ENCODE measurements at places on chromosomes 3 and 15.
A peak's percentile ranks its signal among the peaks of the same experiment; 100 is the strongest.

DNA sequence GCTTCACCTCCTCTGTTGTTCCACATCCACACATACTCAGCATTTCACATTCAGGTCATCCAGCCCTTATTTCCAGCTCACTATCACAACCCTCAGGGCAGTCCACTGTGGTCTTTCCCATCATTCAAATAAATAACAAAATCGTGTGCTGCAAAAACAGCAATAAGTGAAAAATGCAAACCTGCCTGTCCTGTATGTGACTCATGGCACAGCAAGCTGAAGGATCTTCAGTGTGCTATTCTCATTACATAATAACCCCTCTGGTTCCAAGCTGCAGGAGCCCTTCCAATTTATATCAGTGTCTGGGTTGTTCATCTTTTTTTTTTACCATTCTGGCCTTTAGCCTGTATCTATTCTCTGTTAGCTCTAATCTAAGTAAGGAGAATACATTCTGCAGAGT lies 185.3 kb upstream of the UBE2E2 start:
- DNase-seq = no peak

- DNase-seq = no peak
Observed at GRCh38 chr15:63349156-63349555, 32.5 kb downstream of the CA12 start.

GRCh38 chr3:138747225-138747624 lies 87.5 kb downstream of the PIK3CB start:
- DNase-seq = no peak

- no peak for DNase-seq
Observed at GRCh38 chr15:57947781-57948180, 117.7 kb downstream of the ALDH1A2 start.

DNA sequence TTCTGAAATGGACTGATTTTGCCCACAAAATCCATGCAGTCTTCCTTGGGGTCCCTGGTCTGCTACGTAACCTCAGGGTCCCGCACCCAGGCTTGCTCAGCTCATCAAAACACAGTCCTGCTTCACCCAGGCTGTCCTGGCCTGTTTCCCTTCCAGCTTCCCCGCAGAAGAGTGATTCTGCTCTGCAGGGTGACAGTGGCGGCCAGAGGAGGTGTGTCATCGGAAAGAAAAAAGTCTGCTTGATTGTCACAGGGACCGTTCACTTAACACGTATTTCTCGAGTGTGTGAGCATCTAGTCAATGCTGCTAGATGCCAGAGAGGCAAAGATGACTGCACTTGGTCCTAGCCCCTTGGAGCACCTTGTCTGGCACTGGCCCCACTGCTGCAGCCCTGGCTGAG lies 50.1 kb upstream of the ABHD2 start:
- no peak for DNase-seq

GRCh38 chr3:184791171-184791570 lies 20.8 kb upstream of the VPS8 start:
- no peak for DNase-seq

DNA sequence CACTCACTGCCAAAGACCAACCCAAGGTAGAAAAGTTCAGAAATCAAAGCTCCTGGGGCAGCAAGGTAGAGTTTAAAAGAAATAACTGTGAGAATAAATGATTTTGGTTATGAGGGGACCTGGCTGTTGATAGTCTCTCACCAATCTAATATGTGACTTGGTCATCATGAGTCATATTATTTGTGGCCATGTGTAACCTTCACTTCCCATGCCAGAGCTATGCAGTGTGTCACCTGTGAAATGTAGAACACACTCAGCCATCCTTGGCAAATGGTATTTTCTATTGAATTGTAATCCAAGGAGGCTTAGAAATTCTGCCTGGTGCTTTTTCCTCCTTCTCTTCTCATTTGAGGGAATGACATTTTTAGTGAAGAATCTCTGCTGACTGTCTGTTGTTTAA lies 184.2 kb upstream of the STAC start:
- no peak for DNase-seq

DNA sequence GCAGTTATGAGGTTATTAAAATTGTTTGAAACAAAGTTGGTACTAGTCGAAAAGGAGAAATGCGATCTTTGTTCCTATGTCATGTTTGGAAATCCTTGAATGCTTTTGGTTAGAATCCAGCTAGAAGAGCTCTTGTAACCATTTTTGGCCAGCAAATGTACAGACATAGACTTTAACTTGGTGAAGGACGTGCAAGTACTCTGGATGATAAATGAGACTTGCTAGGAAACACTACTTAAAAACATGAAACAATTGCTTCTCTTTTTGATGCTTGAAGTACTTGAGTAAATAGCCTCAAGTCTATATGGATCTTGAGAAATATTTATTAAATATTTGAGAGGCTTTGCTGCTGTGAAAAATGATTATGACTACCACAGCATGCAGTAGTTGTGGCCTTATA lies 95.8 kb downstream of the CADM2 start:
- DNase-seq = no peak

- DNase-seq = no peak
Observed at GRCh38 chr3:178686826-178687225, 150.6 kb downstream of the KCNMB2 start.

GRCh38 chr3:178504128-178504527 lies 32.1 kb upstream of the KCNMB2 start:
- DNase-seq = no peak

DNA sequence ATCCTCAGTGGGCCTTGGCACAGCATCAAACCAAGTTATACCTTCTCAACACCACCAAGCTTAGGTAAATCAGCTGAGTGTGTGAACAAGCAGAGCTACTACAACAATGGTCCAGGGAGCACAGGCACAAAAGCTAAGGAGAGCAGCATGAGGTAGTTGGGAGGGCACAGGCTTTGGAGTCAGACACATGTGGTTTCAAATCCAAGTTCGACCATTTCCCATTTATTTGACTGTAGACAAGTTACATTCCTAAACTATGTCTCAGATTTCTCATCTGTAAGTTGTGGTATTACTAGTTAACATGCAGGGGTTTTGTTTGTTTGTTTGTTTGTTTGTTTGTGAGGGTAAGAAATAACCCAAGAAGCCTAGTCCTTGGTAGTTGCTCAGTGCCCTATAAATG lies 46.9 kb downstream of the MLH1 start:
- no peak for DNase-seq

- peak; percentile 77 for DNase-seq
Observed at GRCh38 chr3:45105855-45106671, 40.1 kb downstream of the CDCP1 start.

DNA sequence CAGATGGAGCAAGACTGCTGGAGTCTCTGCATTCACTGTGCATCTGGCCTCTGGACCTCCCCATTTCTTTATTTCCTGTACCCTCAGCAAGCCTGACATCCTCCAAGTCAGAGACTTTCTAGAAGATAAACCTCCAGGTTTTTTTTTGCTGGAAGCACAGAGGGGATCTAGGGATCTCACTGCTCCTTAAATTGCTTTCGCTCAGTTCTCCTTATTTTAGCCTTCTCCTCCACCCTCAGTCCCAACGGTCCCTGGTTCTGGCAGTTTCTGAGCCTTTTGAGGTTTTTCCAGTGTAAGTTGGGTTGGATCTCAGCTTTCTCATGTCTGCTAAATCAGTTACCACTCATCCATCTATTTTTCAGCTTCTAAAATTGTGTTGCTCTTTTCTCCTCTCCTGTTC lies 22.7 kb upstream of the CHD2 start:
- no peak for DNase-seq

GRCh38 chr3:139120086-139121056 lies 75.7 kb upstream of the PRR23C start:
- DNase-seq = no peak

GRCh38 chr3:108590460-108590859 lies 938 bp downstream of the DZIP3 start:
- no peak for DNase-seq

GRCh38 chr3:192373032-192373431 lies 354.3 kb downstream of the FGF12 start:
- DNase-seq = no peak

DNA sequence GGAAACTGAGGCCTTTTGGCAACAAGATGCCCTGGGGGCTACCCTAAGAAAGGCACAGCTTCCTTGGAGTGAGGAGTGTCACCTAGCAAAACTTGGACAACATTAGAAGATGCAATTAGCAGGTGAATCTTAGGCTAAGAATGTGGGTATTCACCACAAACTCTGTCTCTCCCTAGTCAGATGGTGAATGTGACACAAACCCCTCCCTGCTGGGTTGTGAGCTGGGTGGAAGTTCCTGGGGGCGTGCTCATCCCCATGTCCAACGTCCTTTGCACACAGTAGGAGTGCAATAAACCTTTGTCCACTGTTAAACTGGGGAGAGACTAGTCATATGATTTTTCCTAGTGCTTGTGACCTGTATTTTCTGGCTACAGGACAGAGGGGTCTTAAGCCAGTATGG lies 67.1 kb upstream of the SH3GL3 start:
- DNase-seq = no peak

DNA sequence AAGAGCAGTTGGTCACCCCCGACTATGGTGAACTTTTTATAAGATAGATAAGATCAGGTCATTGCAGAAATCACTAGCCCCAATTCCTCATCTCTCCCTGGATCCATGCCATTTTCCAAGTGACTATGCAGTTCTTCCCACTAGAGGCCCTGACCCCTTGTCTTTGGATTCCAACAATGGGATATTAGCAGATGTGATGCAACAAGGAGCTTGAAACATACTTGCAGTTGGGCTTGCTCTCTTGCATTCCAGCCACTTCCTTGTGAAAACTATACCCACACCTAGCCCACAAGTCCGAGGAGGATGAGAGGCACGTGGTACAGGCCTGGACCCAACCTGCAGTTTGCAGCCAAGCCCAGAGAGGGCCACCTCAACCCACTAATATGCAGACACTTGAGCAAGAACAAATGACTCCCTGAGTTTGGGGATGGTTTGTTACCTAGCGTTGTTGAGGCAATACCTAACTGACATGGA lies 60.6 kb downstream of the SUCLG2 start:
- DNase-seq = no peak

- DNase-seq = no peak
Observed at GRCh38 chr3:132311841-132312240, 5.4 kb upstream of the ACP3 start.

DNA sequence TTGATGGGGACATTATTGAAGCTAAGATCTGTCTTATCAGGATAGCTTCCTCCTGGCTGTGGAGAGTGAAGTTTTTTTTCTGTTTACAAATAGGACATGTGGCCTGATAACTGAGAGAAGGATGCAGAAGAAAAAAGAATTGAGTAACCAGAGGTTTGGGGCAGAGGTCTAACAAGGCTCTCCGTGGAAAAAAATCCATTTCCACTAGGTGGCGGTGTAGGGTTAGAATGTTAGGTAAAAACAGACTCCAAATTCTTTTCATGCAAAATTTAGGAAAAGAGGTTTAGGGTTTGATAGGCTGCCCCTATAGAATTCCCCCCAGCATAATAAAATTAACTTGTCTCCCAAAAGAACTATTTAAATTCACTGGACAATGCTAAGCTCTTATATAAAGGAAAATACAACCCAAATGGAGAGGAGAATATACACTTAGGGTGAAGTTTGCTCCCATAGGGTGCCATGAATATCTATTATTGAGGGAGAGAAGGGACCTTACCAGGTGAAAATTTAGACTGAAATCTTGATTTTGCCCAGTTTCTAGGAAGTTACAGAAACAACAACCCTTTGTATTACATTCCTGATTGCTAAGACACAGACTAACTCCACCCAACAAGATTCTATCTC lies 1560.4 kb downstream of the OTOL1 start:
- no peak for DNase-seq

GRCh38 chr3:109093561-109093960 lies 24.4 kb downstream of the MORC1 start:
- no peak for DNase-seq

DNA sequence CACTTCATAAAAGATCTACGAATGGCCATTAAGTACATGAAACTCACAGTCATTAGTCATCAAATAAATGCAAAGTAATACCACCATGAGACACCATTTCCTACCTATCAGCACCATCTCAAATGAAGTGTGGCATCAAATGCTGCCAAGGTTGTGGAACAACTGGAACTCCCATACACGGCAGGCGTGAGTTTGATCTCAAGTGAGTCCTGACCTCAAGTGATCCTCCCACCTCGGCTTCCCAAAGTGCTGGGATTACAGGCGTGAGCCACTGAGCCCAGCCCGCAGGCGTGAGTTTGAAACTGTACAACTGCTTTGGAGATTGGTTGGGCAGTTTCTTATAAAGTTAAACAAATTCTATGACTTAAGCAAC lies 28.8 kb upstream of the HDAC11 start:
- peak; percentile 54 for DNase-seq

GRCh38 chr3:159252772-159253384 lies 451.0 kb downstream of the MFSD1 start:
- no peak for DNase-seq

- peak; percentile 4 for DNase-seq
Observed at GRCh38 chr3:170697131-170697530, 111.3 kb upstream of the SLC7A14 start.

GRCh38 chr3:185537369-185537970 lies 14.9 kb downstream of the LIPH start:
- DNase-seq = peak; percentile 42

- no peak for DNase-seq
Observed at GRCh38 chr3:178623666-178624255, 87.5 kb downstream of the KCNMB2 start.

DNA sequence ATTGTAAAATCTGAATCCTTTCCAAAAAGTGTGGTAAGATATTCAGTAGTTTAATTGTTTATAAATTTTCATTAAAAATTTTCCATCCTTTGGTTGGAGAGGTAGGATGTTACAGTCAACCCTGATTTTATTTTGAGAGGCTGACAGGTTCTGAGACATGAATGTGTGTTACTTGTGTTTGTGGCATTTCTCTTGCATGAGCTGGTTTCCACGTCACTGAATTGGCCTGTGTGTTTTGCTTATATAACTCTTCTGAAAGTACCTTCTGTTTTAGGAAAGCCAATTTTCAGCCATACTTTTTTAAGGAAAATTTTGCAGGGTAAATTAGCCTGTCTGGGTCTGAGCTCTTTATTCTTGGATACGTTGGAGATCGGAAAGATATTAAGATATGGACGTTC lies 30.7 kb downstream of the PXYLP1 start:
- no peak for DNase-seq

DNA sequence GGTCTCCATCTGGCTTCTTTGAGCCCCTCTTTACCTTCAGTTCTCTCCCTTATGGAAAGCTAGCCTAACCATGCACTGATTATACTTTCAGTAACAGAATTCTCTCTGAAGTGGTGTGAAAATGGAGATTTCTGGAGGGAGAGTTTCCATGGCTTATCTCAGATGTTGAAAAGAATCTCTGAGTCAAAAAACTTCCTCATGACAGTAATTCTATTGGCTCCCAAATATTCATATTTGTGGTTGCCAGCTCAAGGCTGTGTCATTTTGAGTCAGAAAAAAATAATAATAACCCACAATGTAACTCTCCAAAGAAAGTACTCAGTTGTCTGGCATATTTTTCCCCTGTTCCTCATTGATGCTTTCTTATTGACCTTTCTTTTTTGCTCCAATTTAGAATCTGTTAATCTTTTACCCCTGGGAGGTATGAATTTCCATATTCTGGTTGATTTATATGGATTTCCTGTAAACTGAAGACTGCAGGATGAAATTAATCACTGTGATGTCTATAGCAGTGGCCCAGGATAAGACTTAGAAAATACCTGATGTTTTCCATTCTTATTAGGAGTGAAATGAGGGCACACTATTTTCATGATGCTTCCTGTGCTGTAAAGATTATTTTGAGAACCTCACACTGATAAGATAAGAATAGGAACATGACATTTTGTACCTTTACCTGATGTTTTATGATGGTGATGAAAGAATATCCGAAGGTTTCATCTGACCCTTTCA lies 149.5 kb upstream of the EPHA3 start:
- no peak for DNase-seq

- DNase-seq = no peak
Observed at GRCh38 chr3:59258550-59259260, 208.9 kb upstream of the CFAP20DC start.

- DNase-seq = no peak
Observed at GRCh38 chr15:45121706-45122417, 7.7 kb downstream of the DUOXA2 start.

- no peak for DNase-seq
Observed at GRCh38 chr3:46029953-46030543, 2.8 kb upstream of the XCR1 start.
